Suppressor macrophage treated with lipopolysaccharide for 4 hours (primary cell): ENCODE measurements at places on chromosomes 12 and 14.

- DNase-seq: no peak
These were observed 88.2 kb downstream of the TBC1D30 start for GRCh38 chr12:64912516-64913255.

DNA sequence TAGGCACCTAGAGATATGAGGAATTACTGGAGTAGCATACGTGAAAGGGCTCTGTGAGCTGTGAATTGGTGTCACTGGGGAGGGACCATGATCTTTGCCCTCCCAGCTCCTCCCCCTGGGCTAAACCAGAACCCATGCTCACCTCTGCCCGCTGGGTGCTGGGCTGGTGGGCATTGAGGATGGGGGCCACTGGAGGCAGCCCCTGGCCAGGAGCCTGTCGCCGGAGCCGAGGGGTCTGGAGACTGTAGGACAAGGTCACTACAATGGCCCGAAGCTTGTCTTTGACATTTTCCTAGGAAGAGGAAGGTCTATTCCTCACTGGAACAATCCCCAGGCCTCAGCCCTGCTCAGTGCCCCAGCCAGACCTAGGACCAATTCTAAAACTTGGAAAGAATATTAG, 11.6 kb downstream of the ITGA7 start:
- no peak for DNase-seq

DNA sequence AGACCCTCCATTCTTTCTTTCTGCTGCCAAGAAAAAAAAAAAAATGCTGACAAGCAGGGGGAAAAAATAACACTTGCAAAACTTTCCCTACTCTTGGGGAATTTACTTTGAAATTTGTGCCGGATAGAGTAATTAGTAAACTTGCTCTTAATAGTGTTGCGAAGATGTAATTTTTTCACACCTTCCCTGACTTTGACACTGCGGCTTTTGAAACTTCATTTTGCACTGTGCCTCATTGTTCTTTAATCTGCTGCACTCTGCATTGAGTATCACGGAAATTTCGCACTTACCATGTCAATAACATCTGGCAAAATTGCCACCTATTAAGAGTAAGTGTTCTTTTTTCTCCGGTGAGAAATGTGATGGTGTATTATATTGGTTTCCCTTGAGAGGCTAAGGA, 596.1 kb downstream of the VRK1 start:
- DNase-seq: no peak

DNA sequence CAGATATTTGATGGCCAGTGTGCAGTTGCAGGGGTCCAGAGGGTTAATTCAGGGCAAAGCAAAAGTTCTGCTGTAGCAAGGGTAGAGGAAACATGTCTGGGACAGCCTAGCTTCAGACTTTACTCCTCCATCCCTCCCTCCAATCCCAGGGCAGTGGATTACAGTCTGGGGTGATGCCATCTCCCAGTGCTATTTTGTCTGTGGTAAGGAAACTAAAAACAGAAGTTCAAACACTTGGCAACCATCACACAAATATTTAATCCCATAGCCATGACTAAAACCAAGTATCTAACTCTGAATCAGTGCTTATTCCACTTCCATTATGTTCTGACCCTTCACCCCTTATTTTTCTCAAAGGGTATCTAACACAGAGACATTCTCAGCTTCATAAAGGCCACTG, 61.8 kb downstream of the PIK3C2G start:
- DNase-seq: no peak

DNA sequence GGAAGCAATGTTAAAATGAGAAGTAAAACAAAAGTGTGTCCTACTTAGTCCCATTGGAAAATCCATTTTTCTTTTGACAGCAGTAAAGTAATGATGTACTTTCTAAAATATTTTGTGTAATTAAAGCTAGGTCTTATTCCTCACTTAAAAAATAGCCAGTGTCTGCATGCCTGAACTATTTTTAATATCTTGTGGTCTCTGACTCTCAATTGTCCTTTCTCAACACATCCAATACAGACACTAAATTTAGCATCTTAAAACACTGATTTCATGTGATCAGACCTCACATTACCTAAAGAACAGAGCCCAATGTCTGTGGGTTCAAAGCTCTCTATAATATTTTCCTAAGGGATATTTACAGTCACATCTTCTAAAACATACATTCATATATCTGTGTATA, 108.0 kb downstream of the DERA start:
- DNase-seq: no peak

- DNase-seq: no peak
These were observed 17.5 kb upstream of the KRT80 start for GRCh38 chr12:52209321-52209720.

DNA sequence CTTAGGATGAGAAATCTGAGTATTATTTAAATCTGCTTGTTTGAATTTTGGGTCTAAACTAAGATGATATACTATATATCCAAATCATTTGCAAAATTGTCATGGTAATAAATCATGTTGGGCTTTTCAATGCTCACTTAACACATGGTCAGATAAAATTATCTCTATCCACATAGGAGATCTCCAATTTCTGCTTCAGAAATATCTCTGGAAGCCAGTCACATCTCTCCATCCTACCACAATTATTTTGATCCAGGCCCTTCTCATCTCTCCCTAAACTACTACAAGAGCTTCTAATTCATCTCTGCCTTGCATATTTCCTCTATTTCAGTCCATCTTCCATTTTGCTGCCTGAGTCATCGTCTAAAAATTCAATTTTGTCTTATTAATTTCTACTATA, 3.8 kb downstream of the DCN start:
- no peak for DNase-seq

DNA sequence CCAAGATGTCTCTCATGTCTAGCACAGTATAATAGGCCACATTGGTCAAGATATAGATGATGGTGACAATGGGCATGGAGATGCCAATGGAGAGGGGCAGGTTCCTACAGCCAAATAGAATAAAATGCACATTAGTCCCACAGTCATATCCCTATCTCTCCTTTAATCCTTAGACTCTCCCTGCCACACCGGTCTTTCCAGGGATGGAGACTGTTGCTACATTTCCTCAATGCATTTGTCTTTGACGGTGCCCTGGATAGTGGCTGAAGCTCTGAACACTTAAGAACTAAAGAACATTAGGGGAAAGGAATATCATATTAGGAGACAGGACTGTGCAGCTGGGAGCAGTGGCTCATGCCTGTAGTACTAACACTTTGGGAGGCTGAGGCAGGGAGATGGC, 9.7 kb downstream of the OXA1L start:
- no peak for DNase-seq

DNA sequence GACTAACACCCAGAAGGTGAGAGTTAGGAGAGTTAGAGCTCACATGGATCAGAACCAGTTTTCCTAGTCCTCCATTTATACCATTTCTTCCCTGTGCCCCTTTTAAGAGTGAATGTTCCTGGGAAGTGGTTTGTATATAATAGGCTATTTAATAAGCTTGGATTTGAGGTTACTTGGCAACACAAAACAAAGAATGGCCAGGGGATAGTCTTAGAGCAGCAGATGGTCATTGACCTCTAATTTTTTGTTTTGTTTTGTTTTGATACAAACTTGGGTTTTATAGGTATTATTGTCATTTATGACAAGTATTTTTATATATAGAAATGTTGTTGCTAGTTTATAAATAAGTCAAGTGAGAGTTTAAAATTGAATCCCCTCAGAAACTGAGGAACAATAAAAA, 35.8 kb downstream of the VEZT start:
- DNase-seq: no peak

DNA sequence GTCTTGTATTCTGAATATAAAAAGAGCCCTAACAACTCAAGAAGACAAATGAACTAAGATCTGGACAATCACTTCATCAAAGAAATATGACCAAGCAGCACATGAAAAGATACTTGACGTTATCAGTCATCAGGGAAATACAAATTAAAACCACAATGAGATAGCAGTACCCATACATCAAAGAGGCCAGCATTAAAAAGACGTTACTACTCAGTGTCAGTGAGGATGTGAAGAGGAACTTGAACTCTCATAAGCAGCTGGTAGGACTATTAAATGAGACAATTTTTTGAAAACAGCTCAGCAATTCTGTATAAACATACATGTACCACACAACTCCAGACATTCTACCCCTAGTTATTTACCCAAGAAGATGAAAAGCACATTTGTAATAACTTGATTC, 55.9 kb downstream of the FERMT2 start:
- DNase-seq: no peak

DNA sequence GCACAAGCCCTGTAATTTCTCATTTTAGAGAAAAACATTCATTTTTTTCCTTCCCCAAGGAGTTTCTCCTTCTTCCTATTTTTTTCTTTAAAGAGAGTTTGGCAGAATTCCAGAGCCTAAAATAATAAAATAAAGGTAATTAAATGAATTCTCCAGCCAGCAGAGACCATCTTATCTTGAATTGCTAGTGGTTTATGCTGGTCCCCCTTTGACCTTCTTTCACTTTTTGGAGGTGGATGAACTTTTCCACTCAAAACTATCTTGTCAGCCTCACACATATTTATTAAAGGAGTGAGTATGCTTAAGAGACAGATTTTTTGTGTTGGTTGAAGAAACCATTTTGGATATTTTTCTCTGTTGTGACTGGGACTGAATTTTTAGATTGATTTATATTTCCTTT, 47.6 kb downstream of the ADIPOR2 start:
- no peak for DNase-seq

DNA sequence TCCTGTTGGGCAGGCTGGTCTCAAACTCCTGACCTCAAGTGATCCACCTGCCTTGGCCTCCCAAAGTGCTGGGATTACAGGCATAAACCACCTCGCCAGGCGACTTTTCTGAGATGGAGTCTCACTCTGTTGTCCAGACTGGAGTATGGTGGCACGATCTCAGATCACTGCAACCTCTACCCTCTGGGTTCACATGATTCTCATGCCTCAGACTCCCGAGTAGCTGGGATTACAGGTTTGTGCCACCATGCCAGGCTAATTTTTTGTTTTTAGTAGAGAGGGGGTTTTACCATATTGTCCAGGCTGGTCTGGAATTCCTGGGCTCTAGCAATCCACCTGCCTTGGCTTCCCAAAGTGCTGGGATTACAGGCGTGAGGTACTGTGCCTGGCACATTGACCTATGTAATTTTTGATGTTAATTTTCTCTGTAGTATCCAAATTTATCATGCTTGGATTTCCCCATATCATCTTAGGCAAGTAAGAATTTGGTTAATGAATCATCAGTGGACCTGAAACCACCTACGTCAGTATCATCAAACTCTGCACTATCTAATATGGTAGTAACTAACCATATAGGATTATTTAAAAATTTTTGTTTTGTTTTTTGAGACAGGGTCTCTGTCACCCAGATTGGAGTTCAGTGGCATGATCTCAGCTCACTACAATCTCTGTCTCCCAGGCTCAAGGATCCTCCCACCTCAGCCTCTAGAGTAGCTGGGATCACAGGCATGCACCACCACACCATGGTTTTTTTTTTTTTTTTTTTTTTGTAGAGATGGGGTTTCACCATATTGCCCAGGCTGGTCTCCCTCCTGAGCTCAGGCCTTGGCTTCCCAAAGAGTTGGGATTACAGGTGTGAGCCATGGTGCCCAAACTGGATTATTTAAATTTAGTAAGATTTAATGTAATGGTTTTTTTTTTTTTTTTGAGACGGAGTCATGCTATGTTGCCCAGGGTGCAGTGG, 11.9 kb upstream of the ATP5F1B start:
- no peak for DNase-seq

DNA sequence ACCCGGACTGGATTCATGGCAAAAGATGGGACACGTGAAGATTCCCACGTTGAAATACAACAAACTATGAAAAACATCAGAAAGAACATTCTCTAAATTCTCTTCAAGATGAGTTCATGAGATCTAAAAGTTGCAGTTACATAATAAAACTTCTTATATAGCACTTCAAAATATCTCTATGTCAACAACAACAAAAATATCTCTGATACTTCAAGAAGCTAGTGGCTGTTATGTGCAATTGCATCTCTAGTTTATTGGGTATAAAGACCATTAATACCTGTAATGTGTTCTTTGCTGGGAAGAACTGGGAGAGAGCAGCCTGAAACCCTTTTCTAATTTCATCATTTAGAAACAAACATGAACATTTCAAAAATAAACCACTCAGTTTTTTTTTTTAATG, 69.2 kb upstream of the RGS6 start:
- no peak for DNase-seq

DNA sequence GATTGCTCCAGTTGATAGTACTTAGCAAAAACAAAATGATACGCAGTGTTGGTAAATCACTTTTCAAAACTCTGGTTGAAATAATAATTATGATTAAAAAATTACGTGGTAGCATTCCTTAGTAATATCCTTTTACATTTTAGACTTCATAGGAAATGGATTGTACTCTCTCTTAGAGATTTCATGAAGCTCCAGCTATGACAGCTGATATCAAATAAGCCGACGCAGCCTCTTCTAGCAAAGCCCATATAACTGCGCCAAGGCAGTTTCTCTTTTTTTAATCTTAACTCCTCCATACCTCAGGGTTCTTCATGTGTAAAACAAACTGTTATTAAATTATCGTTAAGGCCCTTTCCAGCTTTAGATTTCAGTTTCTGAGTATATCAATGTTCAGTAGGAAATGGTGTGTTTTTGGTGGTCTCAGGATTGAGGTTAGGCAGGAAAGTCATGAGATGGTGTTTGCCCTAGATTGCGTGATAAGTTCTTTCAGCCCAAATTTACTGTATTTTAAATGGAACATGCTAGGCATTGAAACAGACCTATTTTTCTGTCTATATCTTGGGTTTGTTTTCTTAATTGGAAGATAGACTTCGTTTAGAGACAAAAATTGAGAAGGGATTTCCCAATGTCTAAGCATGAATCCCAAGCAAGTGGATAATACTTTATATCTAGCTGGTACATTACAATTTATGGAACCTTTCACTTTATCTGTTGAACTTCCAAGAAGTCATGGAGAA, 902 bp upstream of the CFL2 start:
- no peak for DNase-seq
